CD8-positive, alpha-beta T cell (primary cell): ENCODE measurements at places on chromosomes 2 and 18. TPM values are rescaled to one million over a fixed set of nuclear protein-coding genes. Genes with fewer than 3 reads are reported as not detected.

The UPP2 gene
- not detected for total RNA-seq

The PSMA8 gene
- total RNA-seq: not detected

The RAD51AP2 gene
- total RNA-seq: not detected

The FIGN gene
- total RNA-seq: not detected

The FAHD2B gene
- 33.9 TPM for total RNA-seq

The RAPGEF4 gene
- 1.4 TPM for total RNA-seq

The SKOR2 gene
- total RNA-seq: not detected

The WDFY1 gene
- 38.6 TPM for total RNA-seq

The LYPD1 gene
- not detected for total RNA-seq

The TMEM178A gene
- total RNA-seq: 0.25 TPM

The MYO7B gene
- total RNA-seq: 0.33 TPM

The CCDC141 gene
- 31.3 TPM for total RNA-seq

The KCNG2 gene
- total RNA-seq: not detected

The C1QL2 gene
- total RNA-seq: not detected

The UGT1A5 gene
- not detected for total RNA-seq

The POTEC gene
- total RNA-seq: not detected

The EPAS1 gene
- total RNA-seq: 19.7 TPM

The RDH14 gene
- 13.2 TPM for total RNA-seq

The INHBB gene
- not detected for total RNA-seq

The DNAJC5G gene
- not detected for total RNA-seq

The GPR39 gene
- not detected for total RNA-seq

The INO80C gene
- total RNA-seq: 20.1 TPM

The LYG2 gene
- total RNA-seq: not detected

The TSGA10 gene
- total RNA-seq: 14.4 TPM

The MROH2A gene
- total RNA-seq: not detected

The PDIA6 gene
- 24.4 TPM for total RNA-seq

The IL18R1 gene
- 7.7 TPM for total RNA-seq

The NEB gene
- total RNA-seq: 0.52 TPM

The HRH4 gene
- not detected for total RNA-seq

The TBR1 gene
- not detected for total RNA-seq

The FSHR gene
- total RNA-seq: not detected

The HOXD4 gene
- not detected for total RNA-seq

The UGT1A8 gene
- not detected for total RNA-seq

The NXPH2 gene
- not detected for total RNA-seq

The IL1B gene
- total RNA-seq: 0.81 TPM

The SOWAHC gene
- total RNA-seq: 0.28 TPM

The TTLL4 gene
- total RNA-seq: 6.9 TPM

The COLEC11 gene
- not detected for total RNA-seq

The NEUROD1 gene
- total RNA-seq: not detected

The RNF125 gene
- total RNA-seq: 162 TPM

The POU3F3 gene
- total RNA-seq: not detected

The SLC19A3 gene
- total RNA-seq: not detected

The DPP4 gene
- 15.4 TPM for total RNA-seq

The CFC1 gene
- not detected for total RNA-seq

The EHBP1 gene
- 16.7 TPM for total RNA-seq

The ASXL3 gene
- total RNA-seq: not detected

The PTPRM gene
- 6.4 TPM for total RNA-seq
